Stimulated activated CD8-positive, alpha-beta memory T cell treated with anti-CD3 and anti-CD28 coated beads, Interleukin-15, amount 100 ng/mL, for 1 hour (primary cell): ENCODE measurements at places on chromosomes 12 and 14.
A peak's percentile ranks its signal among the peaks of the same experiment; 100 is the strongest.

GRCh38 chr14:75259510-75259855 is 19.1 kb upstream of the FOS start:
- no peak for DNase-seq

DNA sequence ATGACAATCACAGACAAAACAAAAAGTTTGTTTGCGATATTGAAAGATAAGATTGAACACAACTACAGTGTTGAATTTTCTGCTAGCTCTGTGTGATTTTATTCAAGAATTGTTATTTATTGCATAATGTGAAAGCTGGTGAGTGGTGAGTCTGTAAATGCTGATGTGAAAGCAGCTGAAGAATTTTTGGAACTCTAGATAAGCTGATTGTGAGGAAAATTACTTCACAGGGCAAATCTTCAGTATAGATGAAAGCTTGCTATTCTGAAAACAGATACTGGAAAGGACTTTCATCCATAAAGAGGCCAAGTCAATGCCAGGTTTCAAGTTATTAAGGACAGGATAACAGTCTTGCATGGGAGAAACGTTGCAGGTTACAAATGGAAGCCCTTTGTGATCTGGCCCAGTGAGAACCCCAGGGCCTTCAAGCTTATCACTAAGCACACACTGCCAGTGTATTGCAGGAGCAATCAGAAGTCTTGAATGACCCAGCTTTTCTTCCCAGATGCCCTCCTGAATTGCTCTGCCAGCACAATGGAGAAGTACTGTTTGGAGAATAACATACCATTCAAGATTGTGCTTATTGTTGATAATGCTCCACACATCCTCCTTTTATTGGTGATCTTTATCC is 153.7 kb downstream of the PCNX1 start:
- no peak for DNase-seq

DNA sequence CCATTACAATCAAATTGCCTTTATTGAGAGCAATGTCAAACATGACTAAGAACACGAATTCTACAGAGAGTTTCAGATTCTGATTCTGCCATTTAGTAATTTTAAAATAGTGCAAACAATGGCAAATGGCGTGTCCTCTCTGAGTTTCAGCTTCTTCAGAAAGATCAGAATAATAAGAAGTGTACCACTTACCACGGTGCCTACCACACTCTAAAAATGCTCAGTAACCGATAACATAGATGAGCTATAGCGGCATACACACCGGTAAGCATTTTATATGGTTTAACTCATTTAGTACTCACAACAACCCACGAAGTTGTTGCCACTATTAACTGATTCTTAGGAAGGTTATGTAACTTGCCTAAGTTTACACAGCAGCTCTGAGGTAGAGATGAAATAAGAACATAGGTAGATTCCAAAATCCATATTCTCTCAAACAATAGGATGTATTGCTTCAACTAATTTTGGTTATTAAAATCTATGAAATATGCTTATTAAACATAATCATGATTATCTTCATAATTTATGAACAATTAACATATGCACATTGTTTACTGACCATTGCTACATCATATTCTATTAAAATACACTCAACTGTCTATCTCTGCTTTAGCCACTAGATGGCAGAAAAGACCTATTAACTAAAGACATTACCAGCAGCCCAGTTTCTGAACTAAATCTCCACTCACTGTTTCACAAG is 38.3 kb downstream of the SLC6A15 start:
- no peak for DNase-seq

- no peak for DNase-seq
Measured at GRCh38 chr12:76250256-76250655, 98.0 kb downstream of the BBS10 start.

DNA sequence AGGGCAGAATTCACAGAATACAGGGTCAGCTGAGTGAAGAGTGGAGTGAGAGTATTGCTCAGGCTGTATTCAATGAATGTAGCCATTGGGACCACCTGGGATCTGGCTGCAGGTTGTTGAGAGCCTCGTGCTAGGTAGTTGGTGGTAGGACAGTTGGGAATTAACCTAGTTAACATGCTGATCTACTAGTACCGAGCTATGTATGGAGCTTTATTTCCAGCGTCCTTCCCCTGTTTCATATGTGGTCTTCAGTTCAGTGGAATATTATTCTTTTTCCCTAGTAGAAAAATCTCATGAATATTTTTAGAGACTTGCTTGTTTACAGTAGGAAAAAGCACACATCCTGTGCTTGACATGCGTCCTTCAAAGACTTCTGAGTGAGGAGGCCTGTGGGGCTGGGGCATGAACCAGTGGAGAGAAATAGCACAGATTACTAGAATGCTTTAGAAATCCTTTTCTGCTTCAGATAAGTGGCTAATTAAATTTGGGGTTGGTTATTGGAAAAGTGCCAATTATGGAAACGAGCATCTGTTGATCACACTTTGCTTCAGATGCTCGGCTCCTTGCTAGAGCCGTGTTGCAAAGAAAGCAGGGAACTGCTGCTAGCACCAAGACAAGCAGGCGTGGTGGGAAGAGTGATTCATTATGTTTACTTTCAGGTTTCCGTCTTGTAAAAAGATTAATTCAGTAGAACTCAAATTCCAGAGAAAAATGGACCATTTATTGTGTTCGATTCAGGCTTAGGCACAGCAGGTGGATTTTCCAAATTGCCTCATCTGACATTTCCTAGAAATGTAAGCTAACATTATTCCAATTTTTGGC is 53.6 kb downstream of the ARF6 start:
- no peak for DNase-seq

- no peak for DNase-seq
Measured at GRCh38 chr12:123936956-123937706, 35.5 kb downstream of the CCDC92 start.

GRCh38 chr12:3897371-3897971 is 24.3 kb upstream of the PARP11 start:
- no peak for DNase-seq

DNA sequence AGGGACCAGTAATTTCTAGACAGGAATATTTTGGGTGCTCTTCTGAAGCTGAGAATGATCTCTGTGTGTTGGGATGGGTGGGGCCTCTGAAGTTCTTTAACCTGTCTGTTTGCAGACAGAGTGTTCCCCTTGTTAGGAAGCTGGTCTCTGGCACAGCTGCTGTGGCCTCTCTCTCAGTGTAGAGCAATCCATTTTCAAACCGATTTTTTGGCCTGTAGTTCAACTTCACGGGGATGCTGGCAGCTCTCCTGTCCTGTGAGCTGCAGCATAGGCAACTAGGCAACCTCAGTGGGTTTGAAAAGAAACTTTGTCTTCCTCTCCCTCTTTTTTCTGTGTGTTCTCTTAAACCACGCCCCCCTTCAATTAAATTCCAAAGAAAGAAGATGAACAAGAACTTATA is 69.1 kb downstream of the SMOC1 start:
- no peak for DNase-seq

GRCh38 chr14:90375934-90376333 is 20.9 kb upstream of the CALM1 start:
- no peak for DNase-seq

- DNase-seq = no peak
Measured at GRCh38 chr14:22329371-22329770, 259.7 kb downstream of the DAD1 start.

- DNase-seq = no peak
Measured at GRCh38 chr14:103961928-103962578, 19.7 kb upstream of the RD3L start.

GRCh38 chr12:100435957-100436356 is 37.7 kb upstream of the NR1H4 start:
- no peak for DNase-seq

- DNase-seq = peak; percentile 3
Measured at GRCh38 chr14:56004786-56005185, 113.4 kb upstream of the PELI2 start.

- DNase-seq = no peak
Measured at GRCh38 chr12:63989301-63989845, 144.9 kb downstream of the SRGAP1 start.

DNA sequence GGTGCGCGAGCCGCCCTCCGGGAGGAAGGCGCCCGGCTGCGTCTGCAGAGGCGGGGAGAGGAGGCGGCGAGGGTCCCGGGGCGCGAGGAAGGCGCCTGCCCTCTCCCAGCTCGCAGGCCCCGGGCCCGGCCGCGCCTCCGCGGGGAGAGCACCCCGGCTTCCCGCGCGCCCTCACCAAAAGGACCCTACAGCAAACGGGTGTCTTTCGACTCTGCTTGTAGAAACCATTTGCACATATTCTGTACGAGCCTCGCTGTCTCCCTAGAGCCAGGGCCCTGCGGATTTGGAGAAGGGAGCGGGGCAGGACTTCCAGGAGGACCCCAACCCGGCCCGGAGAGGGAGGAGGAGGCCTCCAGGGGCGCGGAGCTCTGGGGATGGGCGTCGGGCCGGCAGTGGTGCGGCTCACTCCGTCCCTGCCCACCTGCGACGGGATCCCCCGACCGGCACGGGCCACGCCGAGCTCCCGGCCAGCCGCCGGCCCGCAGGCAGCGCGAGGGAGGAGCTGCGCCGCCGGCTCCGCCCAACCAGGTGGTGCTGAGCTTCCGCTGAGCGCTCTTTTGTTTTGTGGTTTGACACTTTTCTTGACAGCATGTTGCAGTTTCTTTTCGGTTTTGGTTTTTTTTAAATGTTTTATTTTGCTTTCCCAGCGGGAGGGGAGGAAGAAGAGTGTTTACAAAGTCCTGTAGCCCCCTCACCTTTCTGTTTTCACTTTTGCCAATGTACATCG is 103.3 kb upstream of the FKBP4 start:
- no peak for DNase-seq
